ENCODE measurements at places on chromosomes 2 and 18. TPM values are rescaled to one million over a fixed set of nuclear protein-coding genes. Genes with fewer than 3 reads are reported as not detected.

Gene FLACC1
- 10.3 TPM for total RNA-seq

Gene LOXL3
- 0.25 TPM for total RNA-seq

Gene THAP4
- 27.8 TPM for total RNA-seq

Gene MBOAT2
- 1.5 TPM for total RNA-seq

Gene MTX2
- 8.1 TPM for total RNA-seq

Gene SP110
- total RNA-seq, result 123 TPM

Gene IL1F10
- not detected for total RNA-seq

Gene ITGA4
- 297 TPM for total RNA-seq

Gene C18orf54
- 3.8 TPM for total RNA-seq

Gene UGT1A5
- total RNA-seq, result not detected

Gene CDK5R2
- total RNA-seq, result not detected

Gene LOXHD1
- total RNA-seq, result not detected

Gene PPP1R7
- 68.9 TPM for total RNA-seq

Gene CYTIP
- 231 TPM for total RNA-seq

Gene RETSAT
- total RNA-seq, result 33.4 TPM

Gene GNAL
- total RNA-seq, result 0.26 TPM

Gene DYNC2LI1
- total RNA-seq, result 3.9 TPM

Gene AQP12A
- not detected for total RNA-seq

Gene RNF125
- total RNA-seq, result 40.3 TPM

Gene SFTPB
- not detected for total RNA-seq

Gene TMEM37
- total RNA-seq, result not detected

Gene C2orf78
- not detected for total RNA-seq

Gene IL36B
- total RNA-seq, result not detected

Gene IL37
- total RNA-seq, result not detected

Gene FBXO41
- total RNA-seq, result 9.8 TPM

Gene UGT1A4
- total RNA-seq, result not detected

Gene NOSTRIN
- total RNA-seq, result not detected

Gene INPP1
- 3.2 TPM for total RNA-seq

Gene LONRF2
- total RNA-seq, result 0.03 TPM

Gene FRZB
- total RNA-seq, result not detected

Gene MFSD2B
- total RNA-seq, result not detected

Gene HOXD13
- total RNA-seq, result not detected

Gene MAT2A
- 182 TPM for total RNA-seq

Gene INPP5D
- total RNA-seq, result 127 TPM

Gene KIAA2012
- not detected for total RNA-seq

Gene PDE1A
- total RNA-seq, result not detected

Gene ANKRD62
- not detected for total RNA-seq

Gene CCDC85A
- total RNA-seq, result not detected

Gene SLC5A7
- total RNA-seq, result not detected

Gene AQP12B
- not detected for total RNA-seq

Gene MIB1
- total RNA-seq, result 39.0 TPM

Gene UGT1A9
- not detected for total RNA-seq

Gene NIF3L1
- 30.0 TPM for total RNA-seq

Gene C2orf66
- not detected for total RNA-seq

Gene SLC66A2
- 26.0 TPM for total RNA-seq

Gene KCNG2
- total RNA-seq, result not detected

Gene LMAN1
- total RNA-seq, result 55.7 TPM

Measured in CD4-positive, alpha-beta memory T cell (primary cell).